Fibroblast of villous mesenchyme (primary cell): ENCODE measurements at places on chromosomes 3 and 15.

DNA sequence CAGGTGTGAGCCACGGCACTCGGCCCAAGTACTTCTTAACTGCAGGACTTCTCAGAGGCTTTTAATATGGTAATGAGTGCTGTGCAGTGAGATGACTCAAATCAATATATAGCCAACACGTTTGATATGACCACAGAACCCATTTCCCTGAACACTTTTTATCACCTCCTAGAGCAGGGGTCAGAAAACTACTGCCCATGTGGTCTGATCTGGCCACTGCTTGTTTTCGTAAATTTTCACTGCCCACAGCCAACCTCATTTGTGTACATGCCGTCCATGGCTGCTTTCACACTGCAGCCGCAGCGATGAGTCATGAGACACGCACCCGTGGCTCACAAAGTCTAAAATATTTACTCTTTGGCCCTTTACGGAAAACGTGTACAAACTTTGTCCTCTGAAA is 179.2 kb downstream of the RORA start:
- DNase-seq: peak; percentile 66

- DNase-seq: no peak
Measured at GRCh38 chr3:187454085-187454815, 86.1 kb downstream of the RTP4 start.

- DNase-seq: no peak
Measured at GRCh38 chr3:149003653-149004305, 12.4 kb downstream of the GYG1 start.

- DNase-seq: no peak
Measured at GRCh38 chr15:90294601-90295269, 29.3 kb downstream of the NGRN start.

DNA sequence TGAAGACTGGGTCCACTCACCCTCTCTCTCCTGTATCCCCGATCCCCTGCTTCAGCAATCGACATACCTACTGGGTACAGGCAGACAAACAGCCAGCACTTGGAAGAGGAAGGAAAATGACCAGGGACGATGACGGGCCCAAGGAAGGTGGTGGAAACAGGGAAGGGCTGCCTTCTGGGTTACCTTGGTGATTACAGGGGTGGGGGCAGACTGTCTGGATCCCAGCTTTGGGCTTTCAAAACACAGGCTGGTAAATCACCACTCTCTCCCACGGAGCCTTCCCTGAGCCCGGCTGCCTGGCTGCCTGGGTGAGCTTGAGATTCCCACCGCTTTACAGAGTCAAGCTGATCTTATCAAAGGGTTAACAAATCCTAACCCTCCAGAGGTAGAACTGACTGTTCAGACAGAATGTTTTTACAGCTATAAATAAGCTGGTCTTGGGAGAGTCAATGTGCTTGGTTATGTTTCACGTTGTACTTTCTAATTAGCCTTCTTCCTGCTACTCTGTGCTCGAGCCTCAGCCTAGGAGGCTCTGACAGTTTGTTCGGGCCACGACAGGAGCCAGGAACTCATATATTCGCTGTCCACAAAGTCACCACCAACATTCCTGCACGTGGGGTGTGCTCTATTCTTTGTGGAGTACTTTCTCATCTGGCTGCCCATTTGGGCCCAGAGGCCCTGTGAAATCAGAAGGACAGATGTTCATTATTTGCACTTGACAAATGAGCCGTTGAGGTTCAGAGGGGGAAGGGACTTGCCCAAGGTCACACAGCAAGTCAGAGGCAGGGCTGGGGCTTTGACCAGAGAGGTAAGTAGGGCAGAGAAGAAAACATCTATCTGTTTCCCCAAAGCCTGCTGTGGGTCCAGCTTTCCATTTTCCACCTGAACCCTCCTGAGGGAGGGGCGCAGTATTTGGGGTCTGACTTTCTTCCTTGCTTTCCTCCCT is 63.5 kb downstream of the FEM1B start:
- DNase-seq: peak; percentile 32

GRCh38 chr15:67906382-67906781 is 66.5 kb upstream of the RNU6-1 start:
- DNase-seq: peak; percentile 32

DNA sequence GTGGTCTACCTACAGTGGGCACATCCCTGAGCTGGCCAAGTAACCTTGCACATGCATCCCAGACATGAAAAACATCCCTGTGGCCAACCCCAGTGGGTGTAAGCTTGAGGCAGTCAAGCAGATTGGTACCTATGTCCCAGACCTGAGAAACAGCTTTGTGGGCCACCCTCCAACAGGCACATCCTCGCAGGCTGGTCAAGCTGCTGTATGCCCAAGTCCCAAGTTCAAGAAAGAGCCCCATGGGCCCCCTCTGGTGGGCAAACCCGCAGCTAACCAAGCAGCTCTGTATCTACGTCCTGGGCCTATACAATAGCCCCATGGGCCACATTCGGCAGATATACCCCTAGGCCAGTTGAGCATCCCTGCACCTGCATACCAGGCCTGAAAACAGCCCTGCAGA is 186.3 kb upstream of the GPR149 start:
- DNase-seq: no peak

DNA sequence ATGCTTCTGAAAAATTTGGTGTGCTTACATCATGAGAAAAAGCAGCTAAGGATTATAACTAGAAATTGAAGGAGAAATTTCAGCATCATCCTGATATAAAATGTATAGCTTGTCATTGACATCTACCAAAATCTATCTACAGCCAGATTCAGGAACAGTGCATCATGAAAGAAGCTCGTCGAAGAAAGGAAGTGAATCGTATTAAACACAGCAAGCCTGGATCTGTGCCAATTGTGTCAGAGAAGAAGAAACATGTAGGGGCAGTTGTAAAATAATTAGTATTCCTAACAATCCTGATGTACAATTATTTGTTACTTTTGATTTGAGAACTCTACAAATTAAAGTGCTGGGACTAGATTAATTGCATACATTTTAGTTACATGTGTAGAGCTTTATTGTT is 37.2 kb downstream of the AP4E1 start:
- DNase-seq: no peak

- no peak for DNase-seq
Measured at GRCh38 chr15:89967881-89968280, 33.2 kb upstream of the ZNF710 start.

DNA sequence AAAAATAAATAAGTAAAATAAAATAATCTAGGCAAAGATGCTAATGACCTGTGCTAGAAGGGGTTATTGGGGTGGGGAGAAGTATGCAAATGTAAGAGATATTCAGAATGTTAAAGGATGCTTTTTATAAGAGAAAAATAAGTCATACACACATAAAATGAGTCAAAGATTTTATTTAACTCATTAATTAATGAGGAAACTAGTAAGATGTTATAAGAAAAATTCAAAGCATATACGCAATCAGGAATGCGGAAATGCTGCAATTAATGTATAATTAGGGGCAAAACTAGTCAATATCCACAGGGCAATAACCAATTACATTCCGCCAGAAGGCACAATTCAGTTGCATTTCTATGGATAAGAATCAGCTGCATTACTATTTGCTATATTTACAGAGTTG is 30.1 kb downstream of the MAP3K13 start:
- DNase-seq: no peak

GRCh38 chr3:136237103-136237502 is 13.0 kb upstream of the PCCB start:
- no peak for DNase-seq

- DNase-seq: peak; percentile 54
Measured at GRCh38 chr3:126464093-126464492, 11.6 kb downstream of the ZXDC start.

- peak; percentile 26 for DNase-seq
Measured at GRCh38 chr3:88713233-88713691, 394.2 kb upstream of the EPHA3 start.

- DNase-seq: peak; percentile 96
Measured at GRCh38 chr3:123789760-123790159, 94.4 kb downstream of the MYLK start.

DNA sequence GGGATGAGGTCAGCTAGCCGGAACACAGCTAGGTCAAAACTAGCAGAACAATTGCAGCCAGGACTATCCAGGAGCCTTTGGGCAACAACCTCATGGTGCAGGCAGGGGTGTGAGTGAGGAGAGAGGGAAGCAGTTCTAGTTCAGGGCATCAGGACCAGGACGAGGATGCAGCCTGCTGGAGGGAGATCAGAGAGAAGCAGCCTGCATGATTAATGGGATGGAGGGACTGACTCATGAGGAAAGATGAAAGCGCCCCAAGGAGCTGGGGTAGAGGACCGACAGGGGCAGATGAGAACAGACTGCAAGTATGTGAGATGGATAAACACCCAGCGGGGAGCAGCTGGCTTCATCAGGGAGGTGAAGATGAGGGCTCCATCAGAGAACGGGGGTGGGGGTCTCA is 37.9 kb upstream of the LRTM1 start:
- DNase-seq: peak; percentile 67

DNA sequence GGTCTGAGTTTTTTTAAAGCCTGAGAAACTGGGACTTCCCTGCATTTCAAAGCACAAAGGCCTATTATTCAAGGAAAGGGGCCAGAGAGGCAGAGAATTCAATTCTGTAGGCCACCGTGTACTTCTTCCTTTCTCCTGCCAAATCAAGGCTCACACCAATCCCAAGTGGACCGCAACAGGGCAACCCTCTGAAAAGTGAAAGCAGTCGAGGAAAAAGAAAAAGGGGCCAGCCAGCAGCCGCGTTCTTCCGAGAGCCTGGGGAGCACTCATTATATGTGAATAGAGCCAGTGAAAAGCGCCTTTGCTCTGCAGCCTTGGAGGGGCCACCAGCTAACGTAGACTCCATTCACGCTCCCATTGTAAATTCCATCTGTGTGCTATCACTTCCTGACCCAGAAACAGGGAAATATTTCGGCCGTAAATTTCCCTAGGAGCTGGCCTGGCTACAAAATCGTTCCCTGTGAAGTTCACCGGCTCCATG is 45.9 kb upstream of the THUMPD3 start:
- peak; percentile 58 for DNase-seq

GRCh38 chr3:157499342-157499963 is 3.8 kb downstream of the VEPH1 start:
- no peak for DNase-seq

- no peak for DNase-seq
Measured at GRCh38 chr15:87496109-87496508, 760.4 kb downstream of the NTRK3 start.

- no peak for DNase-seq
Measured at GRCh38 chr15:70524470-70524869, 238.9 kb downstream of the UACA start.

DNA sequence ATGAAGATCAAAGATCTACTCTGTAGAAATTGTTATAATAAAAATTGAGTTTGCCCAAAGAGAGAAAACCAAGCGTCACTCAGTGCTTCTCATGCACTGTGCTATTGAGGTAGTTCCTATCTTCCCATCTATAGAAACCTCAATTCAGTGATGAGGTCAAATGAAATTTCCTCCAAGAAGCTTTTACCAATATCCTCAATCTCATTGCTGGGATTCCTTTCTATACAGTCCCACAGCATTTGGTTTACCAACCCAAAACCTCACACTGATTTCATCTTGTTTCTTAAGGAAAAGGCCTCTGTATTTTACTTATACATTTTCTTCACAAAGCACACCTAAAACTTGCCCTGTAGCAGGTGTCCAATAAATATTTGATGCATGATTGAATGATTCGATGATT is 147.2 kb downstream of the ALCAM start:
- no peak for DNase-seq

DNA sequence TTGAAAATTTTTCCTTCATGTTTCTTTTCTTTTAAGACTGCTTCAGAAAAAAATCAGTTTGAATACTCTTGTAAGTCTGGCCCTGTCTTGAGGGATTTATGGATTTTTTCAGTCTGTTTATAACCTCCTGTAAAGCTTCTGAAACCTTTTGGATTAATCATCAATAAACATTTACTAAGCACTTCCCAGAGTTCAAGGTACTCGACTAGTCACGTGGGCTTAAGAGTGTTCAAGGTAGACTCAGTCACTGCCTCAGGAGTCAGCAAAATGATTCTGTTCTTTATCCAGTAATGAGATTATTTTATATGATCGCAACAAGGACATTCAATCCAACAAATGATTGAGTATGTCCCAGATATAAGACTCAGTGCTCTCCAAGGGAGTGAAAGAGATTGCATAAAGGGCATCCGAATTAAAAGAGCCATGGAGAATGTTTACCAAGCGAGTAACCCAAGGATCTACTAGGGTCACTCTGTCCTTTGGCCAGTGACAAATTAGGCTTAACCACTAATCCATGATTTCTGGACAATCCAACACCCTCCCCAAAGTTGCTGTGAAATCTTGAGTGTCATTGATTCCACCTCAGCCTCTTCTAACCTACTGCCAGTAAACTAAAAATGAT is 726.6 kb upstream of the NAALADL2 start:
- peak; percentile 24 for DNase-seq

DNA sequence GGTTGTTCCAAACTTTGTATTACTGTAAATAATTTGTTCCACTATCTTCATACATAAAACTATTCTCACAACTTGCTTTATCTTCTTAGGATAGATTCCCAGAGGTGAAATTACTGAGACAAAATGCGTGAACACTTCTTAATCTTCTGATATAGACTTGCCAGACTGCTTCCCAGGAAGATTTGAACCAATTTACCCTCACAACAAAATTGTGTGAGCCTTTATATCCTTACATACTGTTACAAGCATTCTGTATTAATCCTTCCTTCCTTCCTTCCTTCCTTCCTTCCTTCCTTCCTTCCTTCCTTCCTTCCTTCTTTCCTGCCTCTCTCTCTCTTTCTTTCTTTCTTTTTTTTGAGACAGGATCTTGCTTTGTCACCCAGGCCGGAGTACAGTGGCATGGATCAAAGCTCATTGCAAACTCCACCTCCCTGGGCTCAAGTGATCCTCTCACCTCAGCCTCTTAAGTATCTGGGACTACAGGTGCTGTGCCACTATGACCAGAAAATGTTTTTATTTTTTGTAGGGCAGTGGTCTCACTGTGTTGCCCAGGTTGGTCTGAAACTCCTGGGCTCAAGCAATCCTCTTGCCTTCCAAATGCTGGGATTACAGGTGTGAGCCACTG is 57.1 kb upstream of the SSR3 start:
- DNase-seq: no peak
